ENCODE measurements at places on chromosomes 6 and 20.

GRCh38 chr6:40504274-40504673 is 82.9 kb downstream of the LRFN2 start:
- no peak for DNase-seq

- DNase-seq = no peak
These were observed 1.1 kb downstream of the CEBPB start for GRCh38 chr20:50191544-50192363.

DNA sequence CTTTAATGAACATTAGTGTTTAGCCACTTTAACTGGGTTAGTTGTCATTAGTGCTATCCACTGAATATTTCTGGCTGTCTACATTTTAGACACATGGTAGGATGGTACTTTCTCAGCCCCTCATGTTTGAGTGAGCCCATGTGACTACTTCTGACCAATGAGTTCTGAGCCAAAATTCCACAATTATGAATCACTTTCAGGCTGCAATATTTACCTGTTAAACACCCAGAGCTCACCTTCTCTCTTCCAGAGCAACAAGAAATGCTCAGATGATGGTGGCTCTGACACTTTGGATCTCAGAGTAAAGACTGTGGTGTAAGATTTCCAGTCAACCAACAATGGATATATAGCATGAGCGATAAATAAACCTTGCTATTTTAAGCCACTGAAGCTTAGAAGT is 24.8 kb downstream of the SPACA1 start:
- DNase-seq = no peak

GRCh38 chr6:163487606-163488005 is 73.1 kb downstream of the QKI start:
- no peak for DNase-seq

DNA sequence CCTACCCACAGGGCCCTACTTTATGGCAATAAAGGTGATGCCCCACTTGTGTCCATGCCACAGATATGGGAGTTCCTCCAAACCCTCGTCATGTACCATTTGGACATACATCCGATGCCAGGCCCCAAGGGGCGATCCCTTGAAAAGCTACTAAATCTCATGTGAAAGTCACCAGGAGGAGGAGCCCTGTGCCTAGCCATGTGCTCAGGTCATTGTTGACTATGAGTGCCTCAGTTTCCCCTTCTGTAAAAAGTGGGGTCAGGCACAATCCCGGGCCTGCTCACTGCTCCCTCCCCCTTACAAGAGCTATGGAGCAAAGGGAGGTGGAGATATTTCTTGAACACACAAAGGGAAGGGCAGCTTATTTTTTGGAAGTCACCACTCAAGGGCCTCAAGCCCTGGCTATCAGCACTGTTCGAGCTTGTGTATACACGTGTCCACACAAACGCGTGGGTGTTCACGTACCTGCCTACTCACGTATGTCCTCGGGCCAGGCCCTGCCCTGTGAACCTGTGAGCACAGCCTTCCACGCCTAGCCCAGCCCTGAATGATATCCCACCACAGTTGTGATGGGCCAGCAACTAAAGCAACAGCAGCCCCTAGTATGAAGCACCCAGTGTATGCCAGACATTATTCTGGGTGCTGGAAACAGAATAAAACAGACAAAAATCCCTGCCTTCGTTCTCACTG is 1.9 kb downstream of the ACTL10 start:
- DNase-seq = no peak

DNA sequence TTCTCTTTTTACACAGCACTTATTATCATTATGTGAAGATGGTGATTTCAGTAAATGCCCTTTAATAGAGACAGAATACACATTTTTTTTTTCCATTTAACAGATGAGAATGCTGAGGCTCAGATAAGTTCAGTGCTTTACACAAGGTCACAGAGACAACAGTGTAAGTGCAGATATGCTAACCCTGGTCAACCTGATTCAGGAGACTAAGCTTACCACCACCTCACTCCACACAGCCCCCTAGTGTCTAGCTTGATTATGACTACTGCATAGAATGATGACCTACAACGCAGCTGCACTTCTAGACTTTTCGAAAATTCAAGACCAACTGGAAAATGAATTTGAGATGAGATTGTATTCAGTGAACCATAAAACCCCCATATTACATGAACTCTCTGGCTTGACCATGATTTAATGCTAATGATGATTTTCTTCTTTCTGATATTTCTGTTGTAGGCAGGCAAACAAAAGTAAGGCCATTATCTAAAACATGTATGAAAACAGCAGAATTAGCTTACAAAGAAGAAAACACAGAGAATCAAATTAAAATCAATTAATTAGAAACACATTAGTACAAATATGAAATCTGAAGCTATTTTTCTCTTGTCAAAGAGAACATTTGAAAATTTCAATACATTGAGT is 212.1 kb upstream of the PHACTR1 start:
- DNase-seq = no peak

GRCh38 chr6:168273441-168274036 is 46.0 kb downstream of the DACT2 start:
- DNase-seq = no peak

- no peak for DNase-seq
These were observed 86.5 kb upstream of the TNFAIP3 start for GRCh38 chr6:137780447-137781034.

- DNase-seq = no peak
These were observed 165.6 kb downstream of the ATXN1 start for GRCh38 chr6:16595514-16596120.

DNA sequence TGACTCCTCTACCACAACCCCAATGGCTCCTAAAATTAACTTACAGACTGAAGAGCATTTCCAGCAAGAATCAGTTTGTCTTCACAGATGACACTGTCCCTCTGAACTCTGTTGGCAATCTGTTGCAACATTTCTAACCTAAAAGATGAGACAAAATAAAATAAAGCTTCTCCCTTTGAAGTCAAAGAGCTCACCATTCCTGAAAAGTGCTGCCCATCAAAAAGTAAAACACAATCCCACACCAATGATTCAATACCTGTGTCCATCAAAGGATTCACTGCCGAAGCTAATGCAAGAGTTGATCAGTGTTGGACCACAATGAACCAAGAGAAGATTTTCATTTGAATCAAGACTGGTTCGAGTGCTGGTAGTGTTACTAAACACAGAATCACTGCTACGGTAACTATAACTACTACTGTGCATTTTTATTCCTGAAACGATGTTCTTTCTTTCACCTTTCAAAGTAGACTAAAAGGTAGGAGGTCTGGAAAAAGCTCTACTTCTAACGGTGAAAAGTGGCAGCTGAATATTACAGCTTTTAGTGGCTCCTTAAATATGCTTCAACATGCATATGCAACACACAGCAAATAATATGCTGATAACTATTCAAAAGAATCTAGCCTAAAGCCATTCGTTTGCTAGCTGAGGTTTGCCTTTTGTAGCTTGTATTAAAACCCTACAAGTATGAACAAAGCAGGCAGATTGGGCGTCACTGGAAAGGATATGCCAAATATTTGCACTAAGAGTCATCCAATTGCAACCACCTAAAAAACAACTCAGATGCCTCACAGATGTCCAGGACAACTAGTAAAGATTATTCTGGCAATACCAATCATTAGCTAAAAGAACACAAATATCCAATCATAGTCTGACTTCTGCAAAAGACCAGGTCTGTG is at the start of gene DST:
DST (minus strand) TSS at position 524 of the 896 bp plus-strand sequence.
- DNase-seq = peak; percentile 84

DNA sequence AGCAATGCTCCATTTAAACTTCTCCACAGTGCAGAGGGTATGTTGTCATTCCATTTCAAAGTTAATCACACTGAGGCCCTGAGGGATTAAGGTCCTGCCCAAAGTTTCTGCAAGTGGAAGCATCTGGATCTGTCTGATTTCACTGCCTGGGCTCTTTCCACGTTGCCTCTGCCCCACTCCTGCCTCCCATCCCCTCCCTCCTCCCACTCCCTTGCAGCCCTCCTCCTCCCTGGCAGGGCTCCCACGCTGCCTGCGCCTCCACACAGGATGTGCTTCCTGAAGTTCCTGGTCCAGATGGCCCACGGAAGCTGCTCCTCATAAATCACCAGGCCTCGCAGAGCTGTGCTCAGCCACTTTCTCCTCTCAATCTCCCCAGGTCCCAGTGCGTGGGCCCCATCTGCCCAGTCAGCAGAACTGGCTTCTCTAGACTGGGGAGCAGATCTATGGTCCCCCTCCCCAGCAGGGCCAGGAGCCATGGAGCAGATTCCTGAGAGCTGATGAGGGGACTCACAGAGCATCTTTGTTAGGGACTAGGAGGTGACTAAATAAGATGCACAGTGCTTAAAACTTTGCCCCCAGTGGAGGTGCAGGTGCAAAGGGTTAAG is 65.4 kb upstream of the MAFB start:
- DNase-seq = no peak

DNA sequence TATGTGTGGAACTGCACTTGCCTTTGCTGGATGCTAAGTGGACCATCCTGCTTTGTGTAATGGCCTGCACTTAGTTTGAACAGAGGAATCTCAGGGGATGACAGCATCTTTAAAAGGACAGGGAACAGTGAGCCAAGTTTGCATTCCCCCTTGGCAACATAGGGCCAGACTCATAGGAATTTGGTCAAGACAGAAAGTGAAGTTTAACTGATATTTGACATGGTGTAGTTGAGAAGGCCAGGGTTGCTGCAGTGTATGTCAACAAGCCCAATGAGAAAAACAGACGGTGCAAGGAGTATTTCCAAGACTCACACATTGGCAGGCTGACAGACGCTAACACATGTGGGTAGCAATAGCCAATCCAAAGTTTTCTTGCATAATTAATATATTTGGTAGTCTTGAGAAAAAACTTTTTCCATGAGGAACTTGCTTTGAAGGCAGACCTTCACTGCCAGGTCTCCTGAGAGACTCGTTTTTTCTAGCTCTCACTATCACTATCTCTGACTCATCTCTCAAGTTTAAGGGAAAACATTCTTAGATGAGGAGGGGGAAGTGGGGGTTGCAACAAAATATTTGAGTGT is 213.8 kb downstream of the IBTK start:
- no peak for DNase-seq

DNA sequence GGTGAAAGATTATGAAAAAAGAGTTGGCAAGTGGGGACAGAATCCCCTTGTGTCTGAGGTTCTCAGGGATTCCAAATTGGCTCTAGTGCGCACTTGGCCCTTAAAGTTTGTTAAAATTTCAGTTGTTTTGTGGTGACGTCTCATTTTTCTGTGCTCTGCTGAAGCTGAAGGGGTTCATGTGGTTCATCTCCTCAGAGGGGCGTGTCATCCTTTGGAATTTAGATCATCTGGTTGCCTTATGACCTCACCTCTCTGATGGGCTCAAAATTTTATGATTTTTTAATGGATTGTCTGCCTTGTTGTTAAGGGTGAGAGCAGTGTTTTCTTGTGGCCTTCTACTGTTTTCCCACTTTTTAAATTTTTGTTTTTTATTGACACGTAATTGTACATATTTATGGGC is 20.3 kb downstream of the CYB5R4 start:
- DNase-seq = no peak

GRCh38 chr6:80530103-80530502 is 423.6 kb downstream of the BCKDHB start:
- no peak for DNase-seq

DNA sequence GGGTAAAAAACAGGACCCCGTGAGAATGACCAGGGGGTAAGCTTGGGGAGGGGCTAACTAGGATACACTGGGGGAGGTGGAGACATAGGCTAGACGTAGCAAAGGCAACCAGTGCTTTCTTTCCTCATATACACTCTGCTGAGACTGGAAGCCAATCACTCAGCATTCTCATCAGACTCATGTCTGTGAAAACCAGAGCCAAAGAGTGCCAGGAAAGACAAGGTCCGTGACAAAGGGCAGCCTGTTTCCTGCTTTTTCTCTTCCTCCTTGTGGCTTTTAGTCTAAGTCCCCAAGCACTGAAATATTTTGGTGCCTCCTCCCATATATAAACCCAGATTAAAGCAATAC is 97.9 kb upstream of the NEDD9 start:
- DNase-seq = no peak

DNA sequence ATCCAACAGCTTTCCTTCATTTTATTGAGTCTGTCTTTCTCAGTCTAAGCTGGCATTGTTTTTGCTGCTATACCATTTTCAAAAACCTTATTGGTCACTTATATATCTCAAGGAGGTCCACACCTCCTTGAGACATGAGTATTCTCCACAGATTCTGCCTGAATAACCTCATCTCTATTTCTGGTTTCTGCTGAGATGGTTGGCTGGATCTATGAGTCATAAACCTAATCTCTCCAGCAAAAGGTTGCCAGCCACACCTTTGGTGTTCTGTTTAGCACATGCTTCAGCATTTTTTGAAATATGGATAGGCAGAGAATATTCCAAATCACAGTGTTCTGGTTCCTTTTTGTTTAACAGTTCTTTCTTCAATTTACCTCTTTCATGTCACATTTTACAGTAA is 40.8 kb upstream of the TMEM244 start:
- no peak for DNase-seq

GRCh38 chr6:3585320-3585935 is 128.6 kb upstream of the SLC22A23 start:
- DNase-seq = peak; percentile 67

DNA sequence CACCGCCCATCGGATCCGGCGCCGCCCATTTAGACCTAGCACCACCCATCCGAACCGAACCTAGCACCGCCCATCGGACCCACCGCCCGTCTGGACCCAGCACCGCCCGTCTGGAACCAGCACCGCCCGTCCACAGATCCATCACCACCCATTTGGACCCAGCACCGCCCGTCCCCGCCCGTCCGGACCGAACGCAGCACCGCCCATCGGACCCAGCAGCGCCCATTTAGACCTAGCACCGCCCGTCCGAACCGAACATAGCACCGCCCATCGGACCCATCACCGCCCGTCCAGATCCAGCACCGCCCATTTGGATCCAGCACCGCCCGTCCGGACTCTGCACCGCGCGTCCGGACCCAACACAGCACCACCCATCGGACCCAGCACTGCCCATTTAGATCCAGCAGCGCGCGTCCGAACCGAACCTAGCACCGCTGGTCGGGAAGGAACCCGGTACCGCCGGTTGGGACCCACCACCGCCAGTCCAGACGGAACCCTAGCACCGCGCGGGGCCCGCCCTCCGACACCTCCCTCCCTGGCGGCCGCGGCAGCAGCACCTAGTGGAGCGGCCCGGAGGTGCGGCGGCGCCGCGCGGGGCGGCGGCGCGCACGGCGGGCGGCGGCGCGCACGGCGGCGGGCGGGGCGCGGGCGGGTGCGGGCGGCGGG is 348 bp upstream of the AFDN start:
- DNase-seq = no peak

Measured in non-pigmented ciliary epithelial cell (primary cell).